ENCODE measurements at places on chromosomes 5 and 9. TPM values are rescaled to one million over a fixed set of nuclear protein-coding genes. Genes with fewer than 3 reads are reported as not detected.

FRMD3 gene
- 21.4 TPM for polyA plus RNA-seq

CCL21 gene
- 20.6 TPM for polyA plus RNA-seq

NEUROG1 gene
- polyA plus RNA-seq, result not detected

SUSD1 gene
- 6.4 TPM for polyA plus RNA-seq

GRCh38 chr5:176497852-176498251 lies 39.4 kb downstream of the RNF44 start:
- no peak for DNase-seq

GRCh38 chr5:72692231-72692637 lies 124.2 kb upstream of the TNPO1 start:
- DNase-seq, result peak; percentile 79

DNA sequence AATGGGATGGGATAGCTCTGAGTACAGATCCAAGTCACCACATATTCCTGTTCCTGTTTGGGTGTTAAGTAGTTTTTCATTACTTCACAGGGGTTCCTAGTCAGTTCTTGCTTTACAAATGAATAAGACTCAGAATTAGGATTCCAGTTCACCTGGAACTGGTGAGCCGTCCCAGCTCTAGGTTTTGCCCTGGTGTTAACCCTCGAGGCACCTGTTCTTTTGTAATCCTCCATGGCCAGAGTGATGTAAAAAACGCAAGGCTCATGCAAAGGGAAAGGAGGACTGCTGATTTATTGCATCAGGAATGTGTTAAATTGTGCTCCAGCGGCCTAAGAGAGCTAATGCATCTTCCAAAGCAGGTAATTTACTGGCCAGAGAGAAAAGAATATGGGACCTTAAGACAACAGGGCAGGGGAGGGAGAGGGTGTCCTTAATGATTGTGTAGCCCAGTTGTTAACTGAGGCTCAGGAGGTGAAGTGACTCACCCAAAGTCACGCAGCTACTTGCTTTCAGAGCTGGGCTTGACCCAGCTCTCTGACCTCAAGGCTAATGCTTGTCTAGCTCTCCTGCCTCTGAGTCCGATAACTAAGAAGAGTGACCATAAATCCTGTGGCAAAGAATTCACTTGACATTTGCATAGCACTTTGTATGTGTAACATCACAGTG lies 70.5 kb downstream of the DMRT2 start:
- DNase-seq, result no peak

DNA sequence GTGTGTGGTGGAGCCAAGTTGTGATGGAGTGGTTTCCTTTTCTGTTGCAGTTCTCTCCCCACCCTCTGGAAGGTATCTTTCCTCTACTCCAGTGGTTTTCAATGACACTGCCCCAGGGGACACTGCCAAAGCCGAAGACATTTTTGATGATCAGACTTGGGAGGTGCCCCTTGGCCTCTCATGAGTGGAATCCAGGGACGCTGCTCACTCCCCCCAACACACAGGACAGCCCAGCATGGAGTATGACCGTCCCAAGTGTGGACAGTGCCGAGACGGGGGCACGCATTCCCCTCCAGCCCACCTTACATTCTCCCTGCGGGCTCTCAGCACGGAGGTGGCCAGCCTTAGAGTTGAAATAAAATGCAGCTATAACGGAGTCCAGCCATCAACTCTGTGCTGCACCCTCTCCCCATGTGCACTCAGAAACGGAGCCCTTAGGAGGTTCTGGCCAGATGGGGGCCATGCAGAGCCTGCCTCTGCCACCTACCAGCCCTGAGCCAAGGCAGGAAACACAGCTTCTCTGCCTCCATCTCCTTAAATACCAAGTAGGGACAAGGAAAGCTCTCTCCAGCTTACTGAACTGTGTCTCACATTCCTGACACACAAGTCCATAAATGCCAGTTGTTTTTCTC lies 150.8 kb downstream of the ROR2 start:
- DNase-seq, result no peak

DNA sequence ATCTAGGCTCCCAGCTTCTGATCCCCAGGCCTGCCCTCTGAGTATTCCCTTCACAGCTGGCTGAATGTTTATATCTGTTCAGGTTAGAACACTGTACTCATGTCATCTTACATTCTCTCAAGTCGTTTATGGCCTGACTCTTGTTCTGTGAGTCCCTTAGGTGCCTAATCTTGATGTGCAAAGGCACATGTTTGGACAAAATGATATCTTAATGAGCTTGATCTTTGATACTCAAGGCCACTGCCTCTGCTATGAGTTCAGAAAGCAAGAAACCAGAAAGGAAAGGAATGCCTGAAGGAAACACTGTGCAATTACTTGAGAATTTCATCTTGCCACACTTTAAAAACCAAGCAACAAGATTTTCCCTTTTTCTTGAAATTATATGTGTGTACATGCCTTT lies 391.8 kb upstream of the ZNF608 start:
- DNase-seq, result no peak

GRCh38 chr5:169804861-169805260 lies 167.8 kb downstream of the DOCK2 start:
- DNase-seq, result no peak

DNA sequence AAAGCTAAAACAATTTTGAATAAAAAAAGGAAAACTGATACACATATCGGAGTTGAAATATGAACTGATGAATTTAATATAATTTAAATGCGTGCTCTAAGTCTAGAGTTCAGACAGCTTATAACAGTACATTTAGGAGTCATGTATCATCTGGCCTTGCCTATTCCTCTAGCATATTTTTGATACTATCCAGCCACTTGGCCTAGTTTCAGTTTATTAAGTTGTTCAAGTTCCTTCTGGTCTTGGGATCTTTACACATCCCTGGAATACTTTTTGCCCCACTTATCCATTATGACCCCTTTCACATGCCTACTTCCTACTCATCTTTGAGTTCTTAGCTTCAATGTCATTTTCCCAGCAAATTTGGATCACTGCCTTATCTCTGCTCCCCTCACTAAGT lies 192.4 kb upstream of the EFNA5 start:
- no peak for DNase-seq

- DNase-seq, result peak; percentile 76
Observed at GRCh38 chr9:14348373-14349145, 34.6 kb upstream of the NFIB start.

Measured in muscle of leg (tissue), 16 donors.